Stimulated activated CD4-positive, alpha-beta T cell treated with anti-CD3 and anti-CD28 coated beads, Interleukin-1b, Interleukin-23, amount 100 ng/mL, for 1 hour (primary cell): ENCODE measurements at places on chromosomes 2 and 18.

- no peak for DNase-seq
Observed at GRCh38 chr18:74856434-74856833, 258.8 kb downstream of the ZNF407 start.

- DNase-seq: no peak
Observed at GRCh38 chr2:8644605-8645175, 37.2 kb upstream of the ID2 start.

DNA sequence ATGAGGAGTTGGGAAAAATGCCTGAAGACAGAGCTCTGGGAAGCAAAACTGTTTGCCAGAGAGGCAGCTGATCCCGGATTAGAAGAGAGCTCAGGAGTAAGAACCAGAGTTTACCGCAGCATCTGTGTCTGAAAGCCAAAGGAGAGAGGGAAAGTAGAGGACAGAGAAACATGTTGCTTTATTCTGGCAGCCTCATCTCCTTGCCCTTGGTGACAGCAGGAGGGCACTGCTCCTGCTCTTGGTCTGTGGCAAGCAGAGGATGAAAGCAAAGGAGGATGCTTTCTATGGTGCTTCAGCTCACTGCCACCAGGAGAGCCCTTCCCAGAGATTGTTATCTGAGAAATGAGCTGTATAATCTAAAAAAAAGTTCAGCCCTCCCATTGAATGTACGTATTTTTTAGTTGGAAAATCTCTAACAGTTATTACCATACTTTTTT lies 7.7 kb downstream of the SLC1A4 start:
- DNase-seq: no peak

GRCh38 chr2:215750763-215751162 lies 262.6 kb downstream of the MREG start:
- DNase-seq: no peak

DNA sequence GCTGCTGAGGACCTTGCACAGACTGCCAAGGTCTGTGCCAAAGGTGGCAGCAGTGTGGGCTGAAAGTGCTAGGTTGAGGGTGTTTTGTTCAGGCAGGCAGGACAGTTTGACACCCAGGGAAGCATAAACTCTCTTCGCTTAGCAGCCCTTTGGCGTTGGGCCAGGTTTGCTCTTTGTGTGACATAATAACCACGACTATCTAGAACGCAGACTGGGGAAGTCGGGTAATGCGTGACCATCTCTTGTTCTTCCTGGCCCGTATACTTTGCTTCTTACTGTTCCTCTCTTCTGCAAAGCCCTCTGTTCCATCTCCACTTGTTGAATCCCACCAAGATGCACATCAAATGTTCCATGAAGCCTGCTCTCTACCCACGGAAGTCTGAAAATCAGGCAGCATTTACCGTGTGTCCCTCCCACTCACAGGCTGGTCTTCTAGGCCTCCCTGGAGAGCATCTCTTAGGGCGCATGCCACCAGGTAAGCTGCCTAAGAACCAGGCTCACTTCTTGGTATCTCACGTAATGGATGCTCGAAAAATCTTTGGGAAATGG lies 96.7 kb upstream of the LMAN1 start:
- DNase-seq: no peak
